ENCODE measurements at places on chromosomes 3 and 15.

GRCh38 chr15:45378913-45379262 lies 544 bp upstream of the GATM start:
- DNase-seq: no peak

DNA sequence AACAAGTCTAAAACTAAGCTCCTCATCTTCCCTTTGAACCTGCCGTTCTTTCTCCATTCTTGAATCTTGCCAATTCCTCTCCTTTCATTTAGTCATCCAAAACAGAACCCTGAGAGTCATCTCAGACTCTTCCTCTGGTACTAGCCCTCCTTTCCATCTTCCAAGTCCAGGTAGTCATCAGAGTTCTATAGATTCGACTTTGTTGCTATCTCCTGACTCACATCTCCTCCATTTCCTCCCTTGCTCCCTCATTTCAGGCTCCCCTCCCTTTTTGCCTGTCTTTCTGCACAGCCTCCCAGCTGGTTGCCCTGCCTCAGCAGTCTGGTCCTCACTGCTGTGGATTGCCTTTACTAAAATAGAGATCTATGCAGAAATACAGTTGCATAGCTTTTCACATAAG lies 4.7 kb downstream of the ATG7 start:
- DNase-seq: no peak

DNA sequence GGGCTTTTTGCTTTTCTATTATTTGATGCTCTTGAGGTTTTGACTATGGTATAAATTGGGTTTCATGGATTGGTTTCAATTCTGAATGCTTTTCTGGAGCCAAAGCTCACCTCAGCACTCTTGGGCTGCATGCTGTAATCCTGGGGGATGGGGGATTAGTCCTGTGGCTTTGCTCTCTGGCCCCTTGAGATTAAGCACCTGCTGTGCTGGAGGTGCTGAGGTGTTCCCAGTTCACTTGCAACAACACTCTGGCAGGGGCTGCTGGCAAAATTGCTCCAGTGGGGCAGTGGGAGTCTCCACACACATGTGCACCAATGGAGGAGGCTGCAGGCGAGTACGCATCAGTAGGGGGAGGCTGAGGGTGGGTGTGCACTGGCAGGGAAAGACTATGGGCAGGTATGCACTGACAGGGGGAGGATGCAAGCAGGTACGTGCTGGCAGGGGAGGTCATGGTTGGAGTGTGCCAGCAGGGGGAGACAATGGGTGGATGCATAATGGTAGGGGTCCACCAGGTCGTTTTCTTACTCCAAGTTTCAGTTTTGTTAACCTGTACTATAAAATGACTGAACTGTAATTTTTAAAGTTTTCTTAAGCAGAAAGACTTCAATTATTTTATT lies 489.2 kb downstream of the FGF12 start:
- DNase-seq: no peak

- DNase-seq: no peak
Measured at GRCh38 chr3:42264399-42265058, 1.5 kb downstream of the CCK start.

DNA sequence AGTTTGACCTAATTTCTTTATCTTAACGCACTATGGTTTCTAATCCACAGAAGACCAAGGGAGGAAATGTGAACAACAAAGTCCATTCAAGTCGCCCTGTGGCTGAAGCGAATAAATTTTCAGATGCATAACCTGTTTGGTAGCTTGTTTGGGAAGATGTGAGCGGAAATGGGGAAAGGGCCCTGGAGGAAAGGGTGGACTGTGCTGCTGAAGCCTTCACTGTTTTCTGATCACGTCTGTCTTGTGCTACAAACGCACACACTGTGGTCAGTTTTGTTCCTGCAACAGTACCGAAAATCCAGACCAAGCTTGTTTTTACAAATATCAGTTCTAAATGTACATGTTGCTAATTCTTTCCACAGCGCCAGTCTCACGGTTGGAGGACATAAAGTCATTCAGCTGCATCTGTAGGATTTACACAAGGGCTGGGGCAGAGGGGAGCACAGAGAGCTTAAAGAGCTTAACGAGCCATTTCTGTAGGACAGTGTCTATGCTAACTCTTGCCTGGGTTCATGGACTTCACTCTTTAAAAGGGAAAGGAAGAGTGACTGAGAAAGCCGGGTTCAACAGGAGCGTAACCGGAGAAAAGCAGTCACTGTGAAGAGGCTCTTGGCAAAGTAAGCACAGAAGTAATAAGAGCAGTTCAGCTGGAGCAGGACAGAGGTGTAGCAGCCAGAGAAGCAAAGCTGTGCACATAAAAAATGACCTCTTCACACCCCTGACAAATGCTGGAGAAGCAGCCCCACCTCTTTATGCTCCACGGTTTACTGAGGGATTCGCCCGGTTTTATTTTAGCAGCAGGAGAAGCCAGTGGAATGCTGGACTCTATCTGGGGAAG lies 66.6 kb downstream of the USF3 start:
- no peak for DNase-seq

DNA sequence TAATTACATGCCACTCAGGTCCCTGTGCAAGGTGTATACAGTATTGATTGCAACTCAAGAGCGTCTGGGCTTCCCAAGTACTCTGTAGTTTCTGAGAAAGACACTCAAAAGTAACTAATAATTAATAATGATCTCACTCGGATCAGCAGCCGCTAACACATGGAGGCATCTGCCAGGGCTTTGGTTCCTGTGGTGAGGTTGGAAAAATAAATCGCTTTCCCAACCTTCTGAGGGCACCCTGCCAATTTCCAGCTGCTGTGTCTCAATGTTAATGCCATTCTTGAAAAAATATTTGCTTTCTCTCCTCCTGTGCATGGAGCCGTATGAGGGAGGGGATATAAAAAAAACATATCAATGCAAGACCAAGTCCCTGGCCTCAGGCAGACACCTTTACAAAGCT lies 116.5 kb upstream of the SLC2A2 start:
- no peak for DNase-seq

DNA sequence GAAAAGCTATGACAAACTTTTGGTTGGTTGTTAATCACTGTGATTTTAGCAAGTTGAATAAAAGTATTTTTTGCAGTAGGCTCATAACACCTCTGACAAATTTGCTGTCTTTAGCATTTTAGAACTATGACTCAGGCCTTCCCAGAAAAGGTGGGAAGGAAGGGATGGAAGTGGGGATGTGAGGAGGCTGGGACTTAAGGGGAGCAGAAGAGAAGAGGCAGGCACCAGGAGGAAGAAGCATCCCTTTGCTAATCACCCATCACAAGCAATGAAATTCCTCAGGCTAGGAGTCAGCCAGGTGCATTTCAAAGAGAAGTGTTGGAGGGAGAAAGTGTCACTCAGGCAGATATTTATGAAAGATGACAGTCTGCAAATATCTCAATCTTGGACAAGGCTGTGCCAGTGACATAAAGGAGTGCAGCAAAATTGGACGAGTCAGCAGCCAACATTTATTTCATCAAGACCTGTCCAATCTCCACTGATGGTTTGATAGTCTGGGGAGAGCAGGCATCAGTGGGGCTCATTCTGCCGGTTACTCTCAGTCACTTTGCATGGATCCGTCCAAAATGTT lies 337.3 kb upstream of the ARRDC4 start:
- DNase-seq: no peak

Data from HTR-8/SVneo (cell line).